ENCODE measurements at places on chromosomes 2 and 18. TPM values are rescaled to one million over a fixed set of nuclear protein-coding genes. Genes with fewer than 3 reads are reported as not detected.

DNA sequence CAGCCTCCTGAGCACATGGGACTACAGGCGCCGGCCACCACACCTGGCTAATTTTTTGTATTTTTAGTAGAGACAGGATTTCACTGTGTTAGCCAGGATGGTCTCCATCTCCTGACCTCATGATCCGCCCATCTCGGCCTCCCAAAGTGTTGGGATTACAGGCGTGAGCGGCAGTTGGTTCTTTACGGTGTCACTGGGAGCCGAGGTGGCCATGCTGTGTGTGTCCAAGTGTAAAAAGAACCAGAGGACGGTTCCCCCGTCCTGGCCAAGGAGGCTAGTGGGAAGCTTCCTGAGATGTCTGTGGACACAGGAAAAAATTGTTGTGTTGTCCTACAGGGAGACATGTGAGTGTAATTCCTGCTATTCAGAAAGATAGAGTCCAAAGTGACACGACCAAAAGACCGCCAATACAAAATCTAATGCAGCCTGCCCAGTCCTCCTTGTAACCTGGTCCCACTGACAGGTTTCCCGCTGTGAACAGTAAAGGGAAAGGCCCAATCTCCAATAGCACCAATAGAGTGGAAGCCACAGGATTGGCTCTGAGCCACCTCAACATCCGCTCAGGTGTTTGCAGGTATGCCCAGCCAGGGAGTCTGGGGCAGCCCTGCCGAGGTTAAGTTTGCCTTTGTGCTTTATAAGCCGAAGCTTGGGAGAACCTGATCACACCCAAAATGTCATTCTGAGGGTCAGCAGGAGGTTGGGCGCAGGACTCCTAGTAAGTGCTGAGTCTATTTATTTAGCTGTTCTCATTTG lies 40.6 kb downstream of the NCK2 start:
- no peak for DNase-seq

DNA sequence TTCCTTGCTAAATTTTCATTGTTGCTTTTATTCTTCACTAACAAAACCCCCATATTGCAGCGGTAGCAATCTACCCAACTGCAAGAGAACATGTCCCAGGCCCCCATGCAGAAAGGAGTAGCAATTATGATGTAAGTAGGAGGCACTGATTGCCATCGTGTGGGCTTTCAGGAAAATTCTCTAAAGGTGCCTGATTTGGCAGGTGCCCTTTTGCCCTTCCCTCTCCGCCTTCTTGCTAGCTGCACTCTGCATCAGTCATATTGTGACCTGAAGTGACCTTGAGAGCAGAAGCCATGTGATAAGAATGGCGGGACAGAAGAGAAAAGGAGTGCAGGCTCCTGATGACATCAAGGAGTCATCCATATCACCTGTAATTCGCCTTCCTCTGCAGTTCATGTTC lies 112.1 kb downstream of the NCKAP5 start:
- DNase-seq, result no peak

C2orf66 gene
- 0.04 TPM for total RNA-seq

- no peak for DNase-seq
Measured at GRCh38 chr2:230934231-230935129, 9.4 kb upstream of the GPR55 start.

DNA sequence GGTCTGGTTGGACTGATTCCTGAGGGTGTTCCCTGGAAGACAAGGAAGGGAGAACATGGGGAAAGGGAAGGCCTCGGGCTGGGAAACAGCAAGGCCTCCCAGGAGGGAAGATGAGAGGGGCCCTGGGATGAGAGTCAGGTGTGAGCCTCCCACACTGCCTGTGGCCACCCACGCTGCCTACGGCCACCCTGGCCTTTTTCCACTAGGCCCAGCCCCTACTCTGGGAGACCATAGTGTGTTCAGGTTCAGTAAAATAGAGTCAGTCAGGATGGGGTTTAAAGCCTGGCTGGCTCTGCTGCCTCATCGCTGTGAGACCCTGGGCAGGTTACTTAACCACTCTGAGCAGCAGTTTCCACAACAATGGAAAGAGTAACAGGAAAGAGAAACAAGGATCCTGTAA lies 47.7 kb upstream of the MAL start:
- DNase-seq, result no peak

DNA sequence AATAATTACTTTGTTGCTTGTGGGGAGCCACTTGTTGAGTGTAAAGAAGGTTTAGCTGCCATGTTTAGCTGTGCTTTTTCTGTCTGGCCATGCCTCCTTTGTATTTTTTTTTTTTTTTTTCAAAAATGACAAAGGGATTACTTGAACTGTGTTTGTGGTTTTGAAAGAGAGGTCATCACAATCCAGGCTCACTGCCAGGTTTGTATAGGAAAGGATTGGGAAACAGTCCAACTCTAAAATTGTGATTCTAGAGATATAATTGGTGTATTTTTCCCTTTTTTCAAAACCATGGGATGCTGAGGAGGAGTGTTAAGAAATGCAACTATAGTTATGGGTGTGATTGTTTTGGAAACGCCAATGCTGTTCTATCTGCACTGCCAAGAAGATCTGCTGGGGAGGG lies 4.3 kb downstream of the ITPRIPL1 start:
- peak; percentile 51 for DNase-seq

GRCh38 chr2:85839461-85839860 lies 49.3 kb downstream of the ST3GAL5 start:
- no peak for DNase-seq

- DNase-seq, result no peak
Measured at GRCh38 chr2:223774193-223774592, 63.2 kb downstream of the AP1S3 start.

NEURL3 gene
- total RNA-seq, result 0.13 TPM

- DNase-seq, result peak; percentile 47
Measured at GRCh38 chr2:175207741-175208438, 26.4 kb upstream of the ATP5MC3 start.

STPG4 gene
- total RNA-seq, result 0.22 TPM

DNA sequence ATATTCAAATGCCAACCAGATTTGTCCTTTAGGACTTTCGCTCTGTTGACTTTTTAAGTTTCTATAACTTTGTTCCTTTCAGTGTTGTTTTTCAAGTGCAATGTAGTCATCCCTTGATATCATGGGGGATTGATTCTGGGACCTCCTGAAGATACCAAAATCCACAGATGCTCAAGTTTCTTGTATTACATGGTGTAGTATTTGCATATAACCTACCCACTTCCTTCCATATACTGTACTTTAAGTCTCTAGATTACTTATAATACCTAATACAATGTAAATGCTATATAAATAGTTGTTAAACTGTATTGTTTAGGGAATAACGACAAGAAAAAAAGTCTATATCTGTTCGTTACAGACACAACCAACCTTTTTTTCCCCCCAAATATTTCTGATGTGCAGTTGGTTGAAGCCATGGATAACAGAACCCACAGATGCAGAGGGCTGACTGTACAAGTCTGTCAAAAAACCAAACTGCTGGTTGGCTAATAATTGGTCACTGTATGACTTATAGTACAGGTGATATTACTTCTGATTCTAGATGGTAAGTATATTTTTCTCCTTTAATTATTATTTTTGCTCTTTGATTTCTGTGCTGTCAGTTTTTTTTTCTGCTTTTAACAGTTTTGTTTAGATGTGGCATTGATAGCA lies 201.7 kb upstream of the STON1 start:
- DNase-seq, result no peak

- no peak for DNase-seq
Measured at GRCh38 chr2:126907671-126908070, 9.0 kb downstream of the TEX51 start.

DNAJC5G gene
- total RNA-seq, result not detected

RPL31 gene
- 5,883 TPM for total RNA-seq

DNA sequence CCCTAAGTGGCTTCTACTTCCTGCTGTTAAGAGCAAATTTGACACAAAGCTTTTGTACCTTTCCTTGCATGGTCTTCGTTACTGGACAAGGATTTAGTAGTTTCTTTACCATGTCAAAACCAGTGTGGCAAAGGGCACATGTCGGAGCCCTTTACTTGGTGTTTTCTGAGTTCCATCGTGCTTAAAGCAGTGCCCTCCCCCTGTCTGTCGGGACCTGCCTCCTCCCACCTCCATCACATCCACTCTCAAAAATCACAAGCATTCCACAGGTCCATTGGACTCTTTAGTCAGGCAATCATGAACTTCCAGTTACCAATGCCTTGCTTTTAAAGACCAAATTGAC lies 763 bp downstream of the CCDC141 start:
- no peak for DNase-seq

GRCh38 chr2:53519918-53520841 lies 247.4 kb upstream of the CHAC2 start:
- peak; percentile 22 for DNase-seq

DNA sequence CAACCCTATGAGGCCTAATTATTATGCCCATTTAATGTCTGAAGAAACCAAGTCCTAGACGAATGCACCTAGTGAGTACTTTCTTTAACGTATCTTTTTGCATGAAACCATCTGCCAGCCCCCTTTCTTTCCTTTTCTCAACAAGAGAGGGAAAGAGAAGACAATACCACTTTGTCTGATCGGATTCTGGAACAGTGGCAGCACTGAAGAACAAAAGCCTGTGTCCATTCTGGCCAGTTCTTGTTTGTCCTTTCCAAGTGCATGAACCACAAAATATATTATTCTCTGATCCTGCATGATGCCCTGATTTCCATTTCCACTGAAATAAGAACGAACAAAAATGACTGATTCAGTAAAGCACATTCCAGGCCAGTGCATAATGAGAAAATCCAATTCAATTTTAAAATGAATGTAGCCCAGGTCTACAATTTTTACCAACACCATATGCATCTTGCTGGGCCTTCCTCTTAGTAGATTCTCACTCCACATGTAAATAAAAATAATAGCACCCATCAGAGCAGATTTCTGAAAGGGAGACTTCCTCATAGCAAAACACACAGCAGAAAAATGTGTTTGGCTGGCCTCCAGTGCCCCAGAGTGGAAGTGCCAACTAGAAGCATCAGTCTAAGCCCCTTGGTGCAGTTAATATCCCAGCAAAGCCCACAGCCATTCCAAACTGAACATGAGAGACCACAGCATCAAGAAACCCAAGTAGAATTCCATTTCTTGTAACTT lies 422.6 kb upstream of the ID2 start:
- peak; percentile 50 for DNase-seq

DNA sequence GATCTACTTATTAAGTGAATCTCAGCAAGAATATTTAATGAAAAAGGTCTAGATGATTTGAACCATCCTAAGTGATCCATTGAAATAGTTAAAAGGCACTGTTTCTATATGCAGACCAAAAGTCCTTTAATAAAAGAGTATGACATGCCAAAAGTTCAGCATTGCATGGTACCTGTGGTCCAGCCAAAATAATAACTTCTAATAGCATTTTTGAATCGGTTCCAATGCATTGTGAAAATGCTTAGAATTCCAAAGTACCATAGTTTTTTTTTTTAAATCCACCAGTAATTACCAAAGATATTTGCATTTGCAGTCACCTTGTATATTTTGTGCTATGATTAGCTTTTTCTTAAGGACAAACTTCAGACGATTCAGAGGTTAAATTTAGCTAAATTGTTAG lies 79.9 kb downstream of the NYAP2 start:
- no peak for DNase-seq

GRCh38 chr2:61770298-61770697 lies 83.6 kb downstream of the FAM161A start:
- DNase-seq, result no peak

DNA sequence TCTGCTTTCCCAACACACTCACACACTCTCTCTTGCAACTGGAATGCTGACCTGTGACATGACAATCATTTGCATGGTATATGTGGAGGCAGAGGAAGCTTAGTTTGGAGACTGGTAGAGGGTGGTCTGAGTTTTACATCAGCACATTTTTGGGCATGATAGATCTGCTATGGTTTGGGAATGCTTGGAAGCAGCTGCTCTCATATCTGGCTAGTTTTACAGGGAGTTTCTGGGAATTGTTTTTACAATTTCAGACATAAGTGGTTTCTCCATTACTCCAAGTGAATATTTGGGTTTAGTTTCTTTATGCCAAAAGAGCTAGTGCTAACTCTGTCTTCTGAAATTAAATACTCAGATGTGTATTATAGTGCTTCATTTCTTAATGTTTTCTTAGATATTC lies 977.6 kb downstream of the SUCLG1 start:
- peak; percentile 70 for DNase-seq

DNA sequence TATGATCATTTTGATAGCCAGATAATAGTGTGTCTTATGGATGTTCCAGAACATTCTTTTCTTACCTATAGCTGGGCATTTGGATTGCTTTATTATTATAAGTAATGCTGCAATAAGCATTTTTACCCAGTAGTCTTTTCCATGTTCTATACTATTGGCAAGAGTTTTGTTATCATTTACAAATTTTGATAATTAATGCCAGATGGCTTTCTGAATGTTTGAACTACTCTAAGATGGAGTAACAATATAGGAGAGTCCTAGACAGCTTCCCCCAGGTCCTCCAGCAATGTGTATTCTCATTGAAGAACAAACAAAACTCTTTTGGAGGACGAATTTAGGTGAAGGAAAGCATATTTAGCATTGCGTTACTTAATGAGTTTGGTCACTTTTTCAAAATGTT lies 73.0 kb downstream of the INPP4A start:
- no peak for DNase-seq

ANKRD62 gene
- total RNA-seq, result not detected

DNA sequence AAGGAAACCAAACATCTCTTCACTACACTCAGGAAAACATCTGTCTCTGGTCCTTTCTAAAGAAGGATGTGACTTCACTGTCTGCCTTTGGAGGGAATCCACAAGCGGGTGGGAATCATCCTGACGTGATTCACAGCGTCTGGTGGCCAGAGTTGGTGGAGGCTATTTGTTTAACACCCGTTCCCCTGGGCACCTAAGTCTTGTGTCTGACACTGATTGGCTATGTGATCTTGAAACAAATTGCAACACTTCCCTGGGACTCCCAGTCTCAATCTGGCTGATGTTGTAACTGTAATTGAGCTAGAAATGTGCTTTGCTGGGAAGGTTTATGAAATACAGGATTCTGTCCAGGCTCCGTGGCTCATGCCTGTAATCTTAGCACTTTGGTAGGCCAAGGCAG lies 28.8 kb upstream of the SIX3 start:
- no peak for DNase-seq

DNA sequence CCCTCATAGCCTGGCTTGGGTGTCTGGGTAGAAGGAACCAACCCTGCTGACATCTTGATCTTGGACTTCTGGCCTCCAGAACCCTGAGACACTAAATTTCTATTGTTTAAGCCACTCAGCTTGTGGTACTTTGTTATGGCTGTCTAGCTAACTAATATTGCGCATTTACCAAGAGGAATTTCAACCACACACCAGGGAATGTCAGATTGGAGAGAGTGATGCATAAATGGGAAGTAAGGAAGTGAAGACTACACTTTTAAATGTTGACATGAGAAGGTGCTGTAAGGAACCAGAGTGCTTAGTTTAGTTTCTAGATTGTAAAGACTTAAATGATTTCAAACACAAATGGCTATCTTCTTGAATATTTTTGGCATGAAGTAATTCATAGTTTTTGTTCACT lies 98.9 kb upstream of the ITGB6 start:
- DNase-seq, result no peak

- DNase-seq, result no peak
Measured at GRCh38 chr2:223956300-223956699, 963 bp upstream of the MRPL44 start.

CHRND gene
- 83.7 TPM for total RNA-seq

REG3A gene
- not detected for total RNA-seq

TACR1 gene
- total RNA-seq, result 0.18 TPM

All from muscle of leg (tissue), 16 donors.